ENCODE measurements at places on chromosomes 13 and 19. TPM values are rescaled to one million over a fixed set of nuclear protein-coding genes. Genes with fewer than 3 reads are reported as not detected.

Gene CLC
- 2.3 TPM for total RNA-seq

Gene ICAM4
- total RNA-seq: 0.38 TPM

Gene LHFPL6
- total RNA-seq: 4.3 TPM

Gene MCEMP1
- total RNA-seq: not detected

Gene LMO7
- total RNA-seq: 4.3 TPM

Gene FCAR
- not detected for total RNA-seq

Gene C13orf46
- 1.4 TPM for total RNA-seq

Gene AMER2
- total RNA-seq: not detected

Gene CAPN12
- 0.99 TPM for total RNA-seq

Gene ZFP14
- total RNA-seq: 0.73 TPM

Gene KATNAL1
- 4.0 TPM for total RNA-seq

Gene CARD8
- total RNA-seq: 55.1 TPM

Gene COX6B1
- total RNA-seq: 462 TPM

Gene CPB2
- total RNA-seq: 0.11 TPM

Gene PLPPR3
- 0.24 TPM for total RNA-seq

Gene MTMR6
- total RNA-seq: 16.2 TPM

Gene FGF22
- not detected for total RNA-seq

Gene SCGB2B2
- 0.32 TPM for total RNA-seq

- DNase-seq: no peak
Observed at GRCh38 chr13:81138353-81138980, 797.5 kb upstream of the SPRY2 start.

DNA sequence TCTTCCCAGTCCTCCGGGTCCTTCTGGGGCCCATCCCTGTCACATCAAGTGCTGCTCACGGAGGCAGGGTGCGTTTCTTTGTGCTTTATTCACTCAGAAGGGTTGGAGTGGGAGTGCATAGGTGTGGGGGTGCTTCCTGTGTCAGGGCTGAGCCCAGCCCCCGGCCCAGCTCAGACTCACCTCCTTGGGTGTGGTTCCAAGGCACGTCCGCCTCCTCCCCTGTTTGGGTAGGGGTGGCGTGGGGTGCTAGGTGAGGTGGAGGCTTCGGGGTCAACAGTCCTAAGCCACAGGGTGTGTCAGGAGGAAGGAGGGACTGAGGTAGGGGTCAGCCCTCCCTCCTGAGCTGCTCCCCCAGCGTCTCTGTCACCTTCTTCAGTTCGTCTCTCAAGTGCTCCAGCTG is 3.1 kb downstream of the CCER2 start:
- no peak for DNase-seq

- DNase-seq: peak; percentile 51
Observed at GRCh38 chr19:1512671-1513498, at the start of gene ADAMTSL5. TSS of gene ADAMTSL5 (minus strand) at chr19:1513019. CDS start at chr19:1510943, 2,076 bp downstream.

DNA sequence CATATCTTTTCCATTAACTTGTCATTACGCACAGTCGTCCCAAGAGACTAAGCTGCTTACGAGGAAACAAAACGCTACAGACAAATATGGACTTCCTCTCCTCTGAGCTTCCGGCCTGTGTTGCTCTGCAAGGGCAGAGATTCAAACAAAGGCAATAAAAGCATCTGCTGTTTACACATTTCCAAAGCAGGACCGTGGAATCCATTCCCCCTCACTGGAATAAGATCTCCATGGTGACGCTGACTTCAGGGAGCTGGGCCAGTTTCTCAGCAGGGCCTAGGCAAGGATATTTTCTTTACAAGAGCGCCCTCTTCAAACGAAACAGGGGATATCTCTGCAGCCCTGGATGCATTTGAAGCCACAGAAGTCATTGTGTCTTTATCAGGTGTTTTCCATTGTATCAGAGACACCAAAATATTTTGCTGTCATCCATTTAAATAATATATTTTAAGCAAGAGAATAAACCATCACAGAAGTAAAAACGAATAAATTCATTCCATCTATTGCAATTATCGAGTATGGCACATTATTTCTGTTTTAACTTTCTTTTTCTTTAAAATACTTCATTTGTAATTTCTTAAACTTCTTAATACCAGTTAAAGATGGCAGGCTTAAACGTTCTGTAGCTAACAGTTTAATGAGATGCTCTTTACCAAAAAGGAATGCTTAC is 177.5 kb downstream of the DCLK1 start:
- no peak for DNase-seq

DNA sequence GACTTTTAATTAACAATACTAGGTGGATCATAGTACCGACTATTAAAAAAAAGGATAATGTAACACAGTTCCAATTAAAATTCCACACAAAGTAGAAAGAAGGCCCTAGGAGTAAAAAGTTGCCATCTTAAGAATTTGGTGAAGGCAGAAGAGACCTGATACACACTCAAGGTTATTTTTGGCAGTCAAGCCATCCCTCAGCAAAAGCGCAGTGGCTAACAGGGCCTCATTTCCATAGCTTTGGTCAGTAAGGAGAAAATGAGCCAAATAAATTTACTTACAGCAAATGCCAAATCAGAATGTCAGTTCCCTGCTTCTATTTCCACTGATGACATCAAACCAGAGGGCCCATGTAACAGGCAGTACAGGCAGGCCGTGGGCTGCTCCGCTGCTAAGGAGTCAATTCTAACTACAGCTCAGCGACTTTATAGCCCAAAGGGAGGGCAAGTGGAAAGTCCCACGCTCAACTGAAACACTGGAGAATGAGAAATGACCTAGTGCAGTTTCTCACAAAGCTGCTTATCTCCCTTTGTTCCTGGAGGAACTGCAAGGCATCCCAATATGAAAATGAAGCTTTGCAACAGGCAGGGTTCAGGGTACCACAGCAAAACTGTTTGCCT is 6.3 kb downstream of the ARGLU1 start:
- peak; percentile 28 for DNase-seq

GRCh38 chr19:42928896-42929295 is 8.1 kb downstream of the PSG7 start:
- no peak for DNase-seq

GRCh38 chr19:7633698-7634097 is at the start of gene PCP2:
TSS of gene PCP2 (minus strand) at chr19:7633719. CDS start at chr19:7633457, 262 bp downstream.
- DNase-seq: no peak

DNA sequence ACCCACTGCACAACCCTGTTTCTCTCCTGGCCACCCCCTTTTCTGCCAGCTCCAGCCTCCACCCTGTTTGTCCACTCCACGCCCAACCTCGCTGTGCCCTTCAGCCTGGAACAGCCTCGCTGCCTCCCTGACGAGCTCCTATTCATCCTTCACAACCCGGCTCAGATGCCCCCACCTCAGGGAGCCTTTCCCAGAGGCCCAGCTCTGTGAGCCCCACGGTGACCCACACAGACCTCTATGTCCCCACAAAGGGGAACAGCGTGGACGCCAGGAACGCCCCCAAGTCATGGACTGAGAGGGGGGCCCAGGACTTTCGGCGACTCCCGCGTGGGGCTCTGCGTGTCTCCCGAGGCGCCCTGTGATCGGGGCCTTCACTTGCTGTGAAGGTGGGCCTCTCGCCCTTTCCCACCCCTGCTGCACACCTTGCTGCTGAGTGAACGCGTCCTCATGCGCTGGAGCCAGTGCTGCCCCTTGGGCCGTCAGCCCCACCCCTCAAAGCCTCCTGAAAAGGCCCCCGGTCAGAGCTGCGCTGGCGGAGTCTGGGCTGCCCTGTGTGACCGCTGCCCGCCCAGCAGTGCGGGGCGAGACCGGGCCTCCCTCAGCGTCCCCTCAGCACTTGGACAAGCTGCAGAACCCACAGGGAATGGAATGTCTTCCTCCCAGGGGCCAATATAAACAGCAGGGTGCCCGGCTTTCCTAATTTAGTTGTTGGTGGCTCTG is 40.0 kb downstream of the ADPRHL1 start:
- DNase-seq: no peak

- DNase-seq: no peak
Observed at GRCh38 chr19:307793-308420, 16.7 kb upstream of the PLPP2 start.

- DNase-seq: no peak
Observed at GRCh38 chr19:10379880-10380312, 476 bp downstream of the TYK2 start.

GRCh38 chr13:28449826-28450773 is 44.8 kb downstream of the FLT1 start:
- no peak for DNase-seq

GRCh38 chr13:113979791-113980471 is 6.1 kb upstream of the C13orf46 start:
- no peak for DNase-seq

DNA sequence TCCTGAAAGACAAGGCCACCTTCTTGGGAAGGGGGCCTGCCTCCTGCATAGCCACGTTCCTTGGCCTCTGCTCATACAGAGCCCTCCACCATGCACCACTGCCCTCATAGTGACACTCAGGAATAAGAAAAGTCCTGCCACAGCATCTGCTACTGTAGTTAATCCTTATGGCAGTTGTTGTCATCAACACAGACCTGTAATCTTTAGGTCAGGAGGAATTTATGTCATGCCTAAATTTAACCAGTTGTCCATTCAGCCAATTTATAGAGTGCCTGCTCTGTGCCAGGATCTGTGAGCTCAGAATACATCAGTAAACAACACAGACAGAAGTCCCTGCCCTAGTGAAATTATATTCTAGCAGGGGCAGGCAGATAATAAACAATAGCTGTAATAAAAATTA is 44.4 kb downstream of the FAM124A start:
- DNase-seq: no peak

- DNase-seq: no peak
Observed at GRCh38 chr13:100528820-100529219, 59.8 kb downstream of the GGACT start.

- DNase-seq: no peak
Observed at GRCh38 chr13:21230516-21230915, 54.1 kb downstream of the MRPL57 start.

DNA sequence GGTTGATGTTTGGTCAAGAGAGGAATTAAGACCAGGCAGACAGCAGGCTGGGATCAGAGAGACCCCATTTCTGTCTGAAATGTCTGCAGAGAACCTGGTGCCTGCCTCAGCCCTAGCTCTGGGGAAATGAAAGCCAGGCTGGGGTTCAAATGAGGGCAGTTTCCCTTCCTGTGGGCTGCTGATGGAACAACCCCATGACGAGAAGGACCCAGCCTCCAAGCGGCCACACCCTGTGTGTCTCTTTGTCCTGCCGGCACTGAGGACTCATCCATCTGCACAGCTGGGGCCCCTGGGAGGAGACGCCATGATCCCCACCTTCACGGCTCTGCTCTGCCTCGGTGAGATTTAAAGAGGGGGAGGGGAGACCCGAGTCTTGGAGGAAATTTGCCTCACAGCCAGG is at the start of gene LILRB4:
LILRB4 (plus strand) TSS at position 256 of the 400 bp plus-strand sequence; CDS start at position 305, 49 bp downstream.
- no peak for DNase-seq

GRCh38 chr13:112106478-112107141 is 39.7 kb downstream of the SOX1 start:
- no peak for DNase-seq

DNA sequence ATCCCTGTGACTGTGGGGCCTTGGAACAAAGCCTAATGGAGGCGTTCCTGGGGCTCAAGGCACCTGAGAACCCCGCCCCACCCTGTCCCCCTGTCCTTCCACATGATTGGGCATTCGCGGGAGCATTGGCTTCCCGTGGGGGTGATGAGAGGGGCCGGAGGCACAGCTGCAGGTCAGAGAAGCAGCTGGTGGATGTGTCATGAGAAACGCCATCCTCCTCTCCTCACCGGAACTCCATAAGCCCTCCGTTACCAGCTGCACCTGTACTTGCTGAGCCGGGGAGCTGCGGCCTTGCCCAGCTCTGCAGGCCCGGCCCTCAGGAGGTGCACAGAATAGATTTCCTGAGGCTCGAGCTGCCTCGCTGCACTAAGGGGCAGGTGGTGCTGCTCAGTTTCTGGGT is 42.0 kb downstream of the CAPN12 start:
- DNase-seq: no peak

GRCh38 chr13:105365021-105365550 is 1170.4 kb downstream of the EFNB2 start:
- no peak for DNase-seq

DNA sequence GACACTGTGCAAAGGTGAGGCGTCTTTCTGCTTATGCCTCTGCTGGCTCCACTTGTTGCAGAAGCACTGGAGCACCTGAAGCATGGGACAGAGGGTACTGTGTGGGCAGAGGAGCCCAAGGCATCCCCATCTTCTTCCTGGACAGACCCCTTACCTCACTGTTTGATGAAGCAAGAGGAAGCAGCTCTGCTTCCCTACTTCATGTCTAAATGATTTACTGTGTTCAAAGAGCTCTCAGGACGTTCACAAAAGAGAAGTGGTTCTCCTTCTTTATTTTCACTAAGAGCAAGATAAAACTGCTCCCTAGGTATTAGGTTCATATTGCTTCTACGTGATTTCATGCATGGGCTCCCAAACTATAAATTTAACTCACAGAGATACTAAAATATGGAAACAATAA is 1635.4 kb upstream of the SLC10A2 start:
- DNase-seq: no peak

DNA sequence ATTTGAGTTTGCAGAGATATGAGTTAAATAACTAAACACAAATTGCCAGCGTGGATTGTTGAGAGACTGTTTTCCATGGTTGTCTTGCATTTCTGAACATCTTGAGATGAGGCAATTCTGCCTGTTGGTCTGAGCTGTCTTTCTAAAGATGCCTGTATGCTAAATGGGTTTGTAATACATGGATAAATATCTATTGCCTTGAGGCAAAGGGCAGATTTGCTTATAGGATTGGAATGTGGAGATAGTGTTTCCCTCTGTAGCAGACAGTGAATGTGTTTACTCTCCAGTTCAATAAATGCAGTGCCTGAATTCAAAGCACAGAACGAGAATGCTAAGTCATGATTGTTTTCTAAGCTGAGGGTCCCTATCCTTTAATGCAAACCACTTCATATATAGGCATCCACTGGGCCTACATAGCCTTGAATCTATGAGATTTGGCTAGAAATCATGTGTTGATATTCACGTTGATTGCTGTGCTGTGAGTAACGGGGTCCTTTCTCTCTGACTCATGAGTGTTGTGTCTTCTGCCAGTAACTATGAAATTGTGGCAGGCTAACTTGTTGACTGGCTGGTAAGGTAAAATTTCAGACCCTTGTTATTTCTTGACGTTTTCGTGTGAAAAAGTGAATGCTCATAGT is 2554.8 kb downstream of the PCDH9 start:
- no peak for DNase-seq

DNA sequence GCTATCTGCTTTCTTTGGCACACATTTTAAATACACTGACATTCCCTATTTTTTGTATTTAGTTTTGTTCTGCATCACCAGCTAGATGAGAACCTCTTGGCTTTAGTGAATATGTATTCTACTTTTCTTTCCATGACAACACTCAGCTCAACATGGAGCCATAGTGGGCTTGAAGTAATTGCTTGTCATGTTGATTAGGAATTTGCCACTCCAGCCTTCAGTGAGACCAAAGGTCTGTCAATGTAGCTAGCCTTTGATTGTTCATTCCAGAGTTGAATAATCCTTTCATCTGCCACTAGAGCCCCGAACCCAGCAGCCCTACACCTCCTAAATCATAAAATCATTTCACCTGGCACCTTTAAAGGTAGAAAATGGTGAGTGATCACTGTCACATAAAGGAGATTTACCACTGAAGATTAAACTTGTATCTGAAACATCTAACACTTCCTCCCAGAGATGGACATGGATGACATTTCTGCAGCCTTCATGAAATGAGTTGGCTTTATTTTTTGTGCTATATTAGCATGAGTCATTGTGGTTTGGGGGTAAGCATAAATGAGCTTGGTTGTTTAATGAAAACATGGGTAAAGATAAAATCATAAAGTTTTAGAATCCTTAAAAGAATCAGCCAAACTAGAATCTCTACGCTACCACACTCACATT is 29.2 kb upstream of the GARRE1 start:
- no peak for DNase-seq

Data from activated T-cell treated with anti-CD3 and anti-CD28 coated beads, Interleukin-2, amount 50 U/mL, for 4 hours (primary cell).